ENCODE measurements at places on chromosomes 7 and 10.
A peak's percentile ranks its signal among the peaks of the same experiment; 100 is the strongest.

- DNase-seq: no peak
These were observed 146.1 kb downstream of the CCDC71L start for GRCh38 chr7:106514881-106515280.

GRCh38 chr10:29780639-29781038 lies 145.9 kb upstream of the SVIL start:
- DNase-seq: no peak

GRCh38 chr10:99709480-99710229 lies 22.3 kb downstream of the COX15 start:
- DNase-seq: no peak

DNA sequence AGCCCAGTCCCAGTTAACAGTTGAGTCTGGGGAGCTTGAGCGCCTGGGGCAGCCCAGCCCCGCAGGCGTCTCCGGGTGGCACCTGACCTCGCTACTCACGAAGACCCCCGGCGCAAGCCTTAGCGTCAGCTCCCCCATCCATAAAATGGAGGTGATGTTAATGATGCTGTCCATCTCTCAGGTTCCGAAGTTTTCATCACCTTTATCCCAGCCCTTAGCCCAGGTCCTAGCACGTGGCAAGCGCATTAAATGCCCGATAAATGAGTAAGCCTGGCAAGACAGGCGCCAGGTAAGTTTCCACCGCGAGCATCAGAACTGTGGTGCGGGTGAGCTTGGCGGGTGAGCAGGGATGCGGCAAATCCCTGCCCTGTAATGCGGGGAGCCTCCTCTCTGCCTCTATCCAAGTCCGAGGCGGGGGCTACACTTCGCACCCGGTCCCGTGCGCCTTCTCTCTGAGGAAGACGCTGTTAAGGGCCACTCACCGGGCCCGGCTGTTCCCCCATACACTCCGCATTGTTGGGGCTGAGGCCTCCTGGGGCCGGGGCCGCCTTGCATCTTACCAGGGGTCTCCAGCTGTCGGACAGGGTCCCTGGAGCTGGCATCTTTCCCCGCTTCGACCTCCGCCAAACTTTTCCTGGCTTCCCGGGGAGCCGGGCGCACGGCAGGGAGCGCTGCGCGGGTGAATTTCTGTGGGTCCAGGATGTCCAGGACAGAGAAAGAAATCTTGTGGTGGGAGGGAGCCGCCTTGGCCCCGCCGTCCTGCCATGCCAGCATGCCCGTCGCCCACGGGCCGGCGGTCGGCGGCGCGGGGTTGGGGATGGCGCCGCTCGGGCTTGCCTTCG lies 444 bp downstream of the NKX1-2 start:
- no peak for DNase-seq

DNA sequence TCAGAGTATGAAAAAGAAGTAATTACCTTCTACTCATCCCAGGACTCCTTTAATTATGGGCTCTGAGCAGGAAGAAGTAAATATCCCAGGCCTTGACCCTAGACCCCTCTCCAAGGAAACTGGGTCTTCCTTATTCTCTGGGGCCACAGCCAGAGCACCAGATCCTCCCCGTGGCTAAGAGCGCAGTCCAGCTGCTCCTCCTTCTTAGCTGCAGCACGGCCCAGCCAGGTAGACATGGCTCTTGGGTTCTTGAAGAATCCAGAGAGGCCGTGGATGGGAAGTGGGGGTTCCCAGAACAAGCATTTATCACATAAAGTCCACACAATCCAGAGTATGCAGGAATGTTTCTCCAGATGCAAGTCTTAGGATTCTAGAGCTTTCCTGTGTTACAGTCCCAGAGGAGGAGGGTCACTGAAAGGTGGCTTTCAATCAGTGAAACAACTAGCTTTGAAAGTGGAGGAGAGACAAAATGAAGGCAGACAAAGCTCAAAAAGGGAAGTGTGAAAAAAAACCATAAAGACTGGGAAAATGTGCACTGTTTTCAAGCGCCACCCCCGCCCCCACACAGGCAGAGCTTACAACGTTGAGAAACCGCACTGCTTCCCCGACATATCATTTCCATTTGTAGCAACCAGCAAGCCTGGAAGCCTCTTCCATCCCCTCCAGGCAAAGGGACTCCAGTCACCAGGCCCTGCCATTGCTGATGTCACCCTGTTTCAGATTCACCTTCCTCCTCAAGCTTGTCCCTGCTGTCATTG lies 396.5 kb upstream of the MKI67 start:
- DNase-seq: peak; percentile 76
